Mesothelial cell of epicardium (in vitro differentiated cells): ENCODE measurements at places on chromosomes 13 and 19.

DNA sequence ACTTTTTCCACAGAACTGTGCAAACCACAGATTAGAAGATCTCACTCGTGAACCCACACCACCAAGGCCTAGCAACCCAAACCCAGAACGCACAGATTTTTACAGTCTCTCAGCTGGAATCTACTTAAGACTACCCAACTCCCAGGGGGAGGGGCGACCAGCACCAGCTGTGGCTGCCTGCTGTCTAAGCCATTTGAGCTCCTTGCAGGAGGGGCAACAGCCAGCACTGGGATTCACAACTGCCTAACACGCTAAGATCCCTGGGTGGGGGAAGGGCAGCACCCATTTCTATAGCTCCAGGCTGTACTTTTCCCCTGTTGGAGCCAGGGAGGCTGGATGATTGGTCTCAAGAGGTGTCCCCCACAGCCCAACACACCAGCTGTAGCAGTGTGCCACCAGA lies 368.8 kb downstream of the SUCLA2 start:
- H3K4me3 ChIP-seq, result no peak overlapping the region
- no peak overlapping the region for H3K27ac ChIP-seq
- H3K36me3 ChIP-seq, result peaks cover 7% of the 10 kb centered on the region
- DNase-seq, result no peak
- peaks cover 5% of the 10 kb centered on the region for H3K4me1 ChIP-seq

- peaks cover 42% of the 10 kb centered on the region for H3K36me3 ChIP-seq
- H3K27me3 ChIP-seq, result no peaks in the 10 kb centered on the region
- no peak overlapping the region for H3K4me3 ChIP-seq
Observed at GRCh38 chr19:39370735-39371134, 20.2 kb downstream of the PAF1 start.

DNA sequence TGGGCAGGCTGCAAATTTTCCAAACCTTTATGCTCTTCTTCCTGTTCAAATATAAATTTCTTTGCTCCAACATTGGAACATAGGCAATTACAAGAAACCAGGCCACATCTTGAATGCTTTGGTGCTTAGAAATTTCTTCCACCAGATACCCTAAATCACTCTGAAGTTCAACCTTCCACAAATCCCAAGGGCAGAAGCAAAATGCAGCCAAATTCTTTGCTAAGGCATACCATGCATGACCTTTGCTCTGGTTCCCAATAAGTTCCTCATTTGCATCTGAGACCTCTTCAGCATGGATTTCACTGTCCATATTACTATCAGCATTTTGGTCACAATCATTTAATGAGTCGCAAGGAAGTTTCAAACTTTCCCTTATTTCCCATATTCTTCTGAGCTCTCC lies 130.9 kb downstream of the DIAPH3 start:
- H3K4me1 ChIP-seq, result no peaks in the 10 kb centered on the region
- H3K4me3 ChIP-seq, result no peak overlapping the region

- no peaks in the 10 kb centered on the region for H3K36me3 ChIP-seq
- peaks cover 31% of the 10 kb centered on the region for H3K4me1 ChIP-seq
- no peak for DNase-seq
- peaks cover 66% of the 10 kb centered on the region for H3K27me3 ChIP-seq
- H3K27ac ChIP-seq, result peak within 1 kb of the TSS; percentile 12
Observed at GRCh38 chr19:55149078-55150003, at the start of gene TNNT1. TNNT1 (minus strand) TSS chr19:55149206; CDS start chr19:55147157, 2,049 bp downstream.

GRCh38 chr19:57088133-57088532 lies 31.7 kb upstream of the USP29 start:
- no peaks in the 10 kb centered on the region for H3K27me3 ChIP-seq
- H3K36me3 ChIP-seq, result peaks cover 3% of the 10 kb centered on the region
- H3K4me1 ChIP-seq, result no peaks in the 10 kb centered on the region
- DNase-seq, result no peak

- H3K27ac ChIP-seq, result no peak overlapping the region
- H3K4me1 ChIP-seq, result no peaks in the 10 kb centered on the region
- no peaks in the 10 kb centered on the region for H3K36me3 ChIP-seq
Observed at GRCh38 chr13:79423801-79424642, 18.0 kb upstream of the RBM26 start.

DNA sequence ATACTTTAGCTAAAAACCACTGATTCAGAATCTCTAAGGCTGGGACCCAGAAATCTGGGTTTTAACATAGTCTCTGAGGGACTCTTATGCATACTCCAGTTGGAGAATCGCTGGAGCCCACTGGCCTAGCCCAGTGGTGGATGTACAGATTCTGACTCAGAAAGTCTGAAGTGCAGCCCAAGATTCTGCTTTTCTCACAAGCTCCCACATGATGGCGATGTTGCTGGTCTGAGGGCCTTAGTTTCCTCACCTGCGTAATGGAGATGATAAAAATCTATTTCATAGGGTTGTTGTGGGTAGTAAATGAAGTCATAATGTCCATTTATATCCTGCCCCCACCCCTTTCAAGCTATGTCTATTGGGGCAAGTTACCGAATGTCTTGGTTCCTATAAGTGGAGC lies 7.7 kb upstream of the CDADC1 start:
- peaks cover 26% of the 10 kb centered on the region for H3K27me3 ChIP-seq
- no peaks in the 10 kb centered on the region for H3K4me1 ChIP-seq
- DNase-seq, result no peak
- H3K36me3 ChIP-seq, result no peaks in the 10 kb centered on the region
- no peak overlapping the region for H3K27ac ChIP-seq

- no peak overlapping the region for H3K4me3 ChIP-seq
- H3K27me3 ChIP-seq, result no peaks in the 10 kb centered on the region
- peak overlapping the region; percentile 57 for H3K27ac ChIP-seq
- H3K36me3 ChIP-seq, result no peaks in the 10 kb centered on the region
- no peak for DNase-seq
- H3K4me1 ChIP-seq, result peaks cover 9% of the 10 kb centered on the region
Observed at GRCh38 chr13:99590519-99591011, 89.3 kb downstream of the TM9SF2 start.

DNA sequence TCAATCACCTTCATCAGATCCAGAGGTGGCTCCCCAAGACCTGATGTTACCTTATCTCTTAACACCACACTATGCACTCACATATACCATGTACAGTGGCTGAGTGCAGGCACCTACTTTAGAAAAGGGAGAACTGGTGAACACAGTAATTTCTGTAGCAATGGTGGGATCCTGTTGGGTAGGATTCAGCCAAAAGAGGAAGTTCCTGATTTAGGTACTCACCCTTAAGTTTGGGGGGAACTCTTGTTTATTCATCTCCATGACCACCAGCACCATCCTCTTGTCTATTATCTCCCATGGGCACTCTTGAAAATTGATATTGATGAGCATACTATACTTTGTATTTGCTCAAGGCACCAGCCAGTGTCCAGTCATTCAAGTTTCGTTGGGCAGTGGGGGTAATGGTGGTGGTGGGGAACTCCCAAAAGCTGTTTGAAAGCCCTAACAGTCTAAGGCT lies 324.4 kb downstream of the LMO7 start:
- no peak for DNase-seq
- peaks cover 2% of the 10 kb centered on the region for H3K4me1 ChIP-seq
- no peaks in the 10 kb centered on the region for H3K36me3 ChIP-seq
- no peak overlapping the region for H3K4me3 ChIP-seq

DNA sequence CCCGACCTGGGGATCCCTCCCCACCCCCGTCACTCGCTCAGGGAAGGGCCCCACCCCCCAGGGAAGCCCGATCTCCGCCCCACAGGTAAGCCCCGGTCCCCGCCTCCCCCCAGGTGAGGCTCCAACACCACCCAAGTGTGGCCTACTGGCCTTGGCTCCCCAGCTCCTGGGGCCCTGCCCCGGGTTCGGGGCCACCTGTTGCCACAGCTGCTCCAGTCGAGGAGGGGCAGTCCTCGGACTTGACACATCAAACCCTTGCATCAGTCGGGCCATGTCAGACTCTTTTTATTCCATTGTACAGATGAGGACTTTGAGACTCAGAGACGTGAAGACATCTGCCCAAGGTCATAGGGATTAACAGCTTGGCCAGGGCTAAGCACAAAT lies 512 bp downstream of the CC2D1A start:
- H3K27me3 ChIP-seq, result no peaks in the 10 kb centered on the region
- H3K27ac ChIP-seq, result no peak overlapping the region
